ENCODE measurements at places on chromosomes 4 and X.

GRCh38 chr4:6362896-6363295 is 93.2 kb downstream of the WFS1 start:
- peak; percentile 91 for DNase-seq

DNA sequence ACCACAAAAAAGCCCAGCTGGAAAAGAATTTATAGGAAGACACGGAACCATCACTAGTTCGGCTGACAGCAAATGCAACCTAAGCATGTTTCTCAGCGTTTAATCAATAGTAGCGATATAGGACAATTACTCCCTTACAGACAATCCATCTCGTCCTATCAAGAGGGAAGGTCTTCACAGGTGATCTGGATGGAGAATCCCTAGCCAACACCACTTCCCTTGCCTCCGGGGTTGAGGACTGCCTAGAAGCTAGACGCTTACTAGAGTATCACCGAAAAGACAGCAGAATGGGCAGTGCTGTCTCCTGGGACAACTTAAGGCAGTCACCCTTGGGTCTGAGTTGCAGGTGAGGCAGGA is 32.1 kb upstream of the MAML3 start:
- DNase-seq: no peak

GRCh38 chr4:42824278-42824977 is 68.1 kb upstream of the GRXCR1 start:
- DNase-seq: no peak

DNA sequence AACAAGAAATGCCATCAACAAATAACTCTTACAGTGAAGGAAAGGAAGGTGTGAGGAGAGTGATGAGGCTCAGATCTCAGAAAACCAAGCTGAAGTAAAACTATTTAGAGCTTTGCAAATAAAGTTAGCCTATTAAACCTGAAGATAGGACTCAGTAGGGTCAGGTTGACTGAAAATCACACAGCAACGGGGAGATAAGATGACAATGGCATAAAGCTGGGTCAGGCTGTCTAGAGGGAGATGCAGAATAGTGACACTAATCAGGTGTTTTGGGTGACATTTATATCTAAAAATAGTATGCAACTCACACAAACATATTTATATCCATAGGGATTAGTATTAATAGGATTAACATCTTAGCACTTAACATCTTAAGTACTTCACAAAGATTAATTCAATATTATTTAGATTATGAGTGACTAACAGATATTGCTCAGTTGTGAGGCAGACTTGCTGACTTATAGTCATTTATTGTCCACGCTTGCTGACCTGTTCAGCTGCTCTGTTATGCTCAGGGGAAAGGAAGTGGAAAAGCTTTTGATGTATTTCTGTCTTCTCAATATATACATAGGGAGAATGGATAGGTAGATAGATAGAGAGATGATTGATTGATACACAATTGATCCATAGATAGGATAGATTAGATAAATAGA is 130.7 kb upstream of the GUCY1A1 start:
- DNase-seq: no peak

DNA sequence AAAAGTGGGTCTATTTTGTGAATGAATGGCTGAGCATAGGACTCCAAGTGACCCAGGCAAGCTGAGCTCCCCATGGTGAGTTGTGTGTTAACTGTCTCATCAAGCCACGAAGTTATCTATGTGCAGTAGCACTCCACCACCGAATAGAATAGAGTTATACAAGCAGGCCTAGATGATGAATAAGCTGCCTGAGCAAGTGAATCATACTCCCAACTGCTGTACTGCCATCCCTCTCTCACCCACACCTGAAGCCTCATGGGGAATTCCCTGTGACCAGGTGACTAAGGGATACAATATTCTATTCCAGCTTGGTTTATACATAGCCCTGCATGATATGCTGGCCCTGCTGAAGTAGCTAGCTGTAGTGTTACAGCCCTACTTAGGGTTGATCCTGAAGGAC is 38.7 kb downstream of the KDM5C start:
- DNase-seq: no peak

GRCh38 chr4:18638031-18638430 is 616.5 kb upstream of the LCORL start:
- no peak for DNase-seq

- no peak for DNase-seq
Measured at GRCh38 chr4:2702361-2702760, 53.8 kb downstream of the TNIP2 start.

- DNase-seq: no peak
Measured at GRCh38 chrX:108271397-108271787, 166.8 kb downstream of the COL4A6 start.

DNA sequence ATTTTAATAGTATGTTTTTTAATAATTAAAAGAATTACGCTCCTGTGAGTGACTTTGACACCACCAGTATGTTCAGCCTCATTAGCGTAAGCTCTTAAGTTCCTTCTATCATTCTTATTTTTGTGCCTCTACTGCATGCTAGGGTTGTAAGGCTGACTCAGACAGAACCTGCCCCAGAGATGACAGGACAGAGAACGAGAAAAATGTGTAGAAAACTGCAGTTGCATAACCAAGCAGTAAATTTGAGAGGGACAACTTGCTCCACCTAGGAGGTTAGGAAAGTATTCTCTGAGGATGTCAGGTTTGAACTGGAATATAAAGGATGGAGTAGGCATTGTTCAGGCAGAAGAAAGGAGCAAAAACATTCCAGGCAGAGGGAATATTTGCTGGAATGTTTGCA is 98.7 kb downstream of the NFKB1 start:
- no peak for DNase-seq

- DNase-seq: no peak
Measured at GRCh38 chrX:69028761-69029120, 136.5 kb downstream of the PJA1 start.

DNA sequence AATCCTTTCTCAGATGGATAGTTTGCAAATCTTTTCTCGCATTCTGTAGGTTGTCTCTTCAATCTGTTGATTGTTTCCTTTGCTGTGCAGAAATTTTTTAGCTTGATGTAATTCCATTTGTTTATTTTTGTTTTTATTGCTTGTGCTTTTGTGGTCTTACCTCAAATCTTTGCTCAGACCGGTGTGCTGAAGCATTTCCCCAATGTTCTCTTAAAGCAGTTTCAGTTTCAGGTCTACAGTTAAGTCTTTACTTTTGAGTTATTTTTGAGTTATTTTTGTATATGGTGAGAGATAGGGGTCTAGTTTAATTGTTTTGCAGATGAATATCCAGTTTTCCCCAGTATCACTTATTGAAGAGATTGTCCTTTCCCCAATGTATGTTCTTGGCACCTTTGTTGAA is 18.2 kb upstream of the SLC25A14 start:
- DNase-seq: no peak

GRCh38 chrX:152072236-152072635 is 66.1 kb downstream of the MAGEA10 start:
- DNase-seq: no peak

DNA sequence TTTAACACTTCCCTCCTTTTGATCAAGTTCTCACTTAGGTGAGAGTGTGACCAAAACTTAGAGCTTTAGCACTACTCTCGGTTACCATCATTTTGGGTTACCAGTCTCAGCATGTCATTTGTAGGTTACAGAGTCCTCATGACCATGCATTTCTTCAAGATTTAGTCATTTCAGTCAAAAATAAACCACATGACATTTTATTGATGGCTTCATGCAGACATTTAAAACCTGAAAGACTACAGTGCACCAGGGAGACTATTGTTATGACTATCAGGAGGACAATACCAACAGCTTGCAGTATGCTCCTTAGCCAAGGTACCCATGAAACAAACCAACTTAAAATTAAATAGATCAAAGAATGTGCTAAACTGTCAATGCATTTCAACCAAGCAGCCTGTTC is 498.1 kb upstream of the FSTL5 start:
- no peak for DNase-seq

DNA sequence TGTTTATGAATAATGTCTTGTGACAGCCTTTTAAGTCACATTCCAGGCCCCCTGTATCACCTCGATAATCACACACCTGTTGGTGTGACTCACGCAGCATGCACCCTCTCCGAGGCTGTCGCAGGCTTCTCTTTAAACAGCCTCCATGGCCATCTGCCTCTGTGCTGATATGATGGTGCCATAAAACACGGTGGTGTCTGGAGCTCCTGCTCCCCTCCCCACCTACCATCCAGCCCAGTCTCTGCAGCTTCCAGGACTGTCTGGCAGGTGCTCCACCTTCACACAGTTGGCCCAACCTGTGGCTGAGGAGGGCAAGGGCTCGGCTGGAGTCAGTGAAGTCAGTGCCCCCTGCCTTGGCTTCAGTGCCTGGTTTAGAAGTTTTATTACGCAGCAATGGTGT is 173.8 kb upstream of the RPL34 start:
- DNase-seq: peak; percentile 6

DNA sequence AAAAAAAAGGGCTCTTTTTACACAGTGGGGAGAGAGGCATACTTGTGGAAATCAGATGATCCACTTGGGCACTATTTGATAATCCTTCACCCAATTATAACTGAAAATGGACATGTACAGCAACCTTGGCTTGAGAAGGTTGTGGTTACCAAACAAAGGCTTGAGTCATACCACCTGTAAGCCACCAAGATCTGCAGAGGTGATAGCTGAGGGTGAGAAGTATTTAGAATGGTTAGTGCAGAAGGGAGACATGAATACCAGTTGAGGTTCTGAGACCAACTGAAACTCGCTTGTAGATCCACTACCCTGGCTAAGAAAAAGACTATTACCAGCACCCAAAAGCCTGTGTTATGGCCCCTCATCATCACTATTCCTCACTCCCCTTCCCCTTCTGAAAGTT is 614.0 kb downstream of the STIM2 start:
- DNase-seq: no peak

DNA sequence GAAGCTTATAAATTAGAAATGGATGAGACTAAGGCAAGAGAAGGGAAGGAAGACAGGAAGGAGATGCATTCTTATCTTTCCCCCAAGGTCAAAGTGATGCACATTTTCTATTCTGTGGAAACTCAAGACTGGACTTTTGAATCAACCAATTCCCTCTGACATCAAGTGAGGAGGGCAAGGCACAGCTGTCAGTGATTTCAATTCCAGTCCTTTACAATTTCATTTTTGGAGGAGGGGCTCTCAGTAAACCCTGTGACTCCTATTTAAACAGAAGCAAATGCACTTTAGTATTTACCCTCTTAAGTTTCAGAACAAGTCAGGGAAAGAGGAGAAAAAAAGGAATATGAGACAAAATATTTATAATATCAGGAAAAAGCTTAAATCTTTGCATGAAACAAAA is 134.0 kb downstream of the MGST2 start:
- no peak for DNase-seq
